ENCODE measurements at places on chromosomes 1 and 21. TPM values are rescaled to one million over a fixed set of nuclear protein-coding genes. Genes with fewer than 3 reads are reported as not detected.

The GFI1 gene
- total RNA-seq = 0.15 TPM

The DPYD gene
- total RNA-seq = 116 TPM

The NOTCH2 gene
- 197 TPM for total RNA-seq

The CFHR2 gene
- total RNA-seq = not detected

The AK5 gene
- total RNA-seq = 72.4 TPM

The C1orf94 gene
- total RNA-seq = not detected

The PTGFR gene
- 68.3 TPM for total RNA-seq

The SLC5A9 gene
- total RNA-seq = not detected

The DMBX1 gene
- total RNA-seq = not detected

The NTNG1 gene
- total RNA-seq = 11.6 TPM

The FCRL5 gene
- total RNA-seq = not detected

The PPM1J gene
- total RNA-seq = 1.3 TPM

The ANGPTL3 gene
- not detected for total RNA-seq

The LEMD1 gene
- not detected for total RNA-seq

The ZFP69 gene
- 3.6 TPM for total RNA-seq

The C1orf87 gene
- 0.15 TPM for total RNA-seq

The DCDC2B gene
- total RNA-seq = not detected

The S100A7A gene
- not detected for total RNA-seq

The PTGER3 gene
- 3.9 TPM for total RNA-seq

The CACNA1S gene
- total RNA-seq = not detected

The GPR52 gene
- 0.50 TPM for total RNA-seq
